T-helper 17 cell (primary cell): ENCODE measurements at places on chromosomes 11 and 22.

DNA sequence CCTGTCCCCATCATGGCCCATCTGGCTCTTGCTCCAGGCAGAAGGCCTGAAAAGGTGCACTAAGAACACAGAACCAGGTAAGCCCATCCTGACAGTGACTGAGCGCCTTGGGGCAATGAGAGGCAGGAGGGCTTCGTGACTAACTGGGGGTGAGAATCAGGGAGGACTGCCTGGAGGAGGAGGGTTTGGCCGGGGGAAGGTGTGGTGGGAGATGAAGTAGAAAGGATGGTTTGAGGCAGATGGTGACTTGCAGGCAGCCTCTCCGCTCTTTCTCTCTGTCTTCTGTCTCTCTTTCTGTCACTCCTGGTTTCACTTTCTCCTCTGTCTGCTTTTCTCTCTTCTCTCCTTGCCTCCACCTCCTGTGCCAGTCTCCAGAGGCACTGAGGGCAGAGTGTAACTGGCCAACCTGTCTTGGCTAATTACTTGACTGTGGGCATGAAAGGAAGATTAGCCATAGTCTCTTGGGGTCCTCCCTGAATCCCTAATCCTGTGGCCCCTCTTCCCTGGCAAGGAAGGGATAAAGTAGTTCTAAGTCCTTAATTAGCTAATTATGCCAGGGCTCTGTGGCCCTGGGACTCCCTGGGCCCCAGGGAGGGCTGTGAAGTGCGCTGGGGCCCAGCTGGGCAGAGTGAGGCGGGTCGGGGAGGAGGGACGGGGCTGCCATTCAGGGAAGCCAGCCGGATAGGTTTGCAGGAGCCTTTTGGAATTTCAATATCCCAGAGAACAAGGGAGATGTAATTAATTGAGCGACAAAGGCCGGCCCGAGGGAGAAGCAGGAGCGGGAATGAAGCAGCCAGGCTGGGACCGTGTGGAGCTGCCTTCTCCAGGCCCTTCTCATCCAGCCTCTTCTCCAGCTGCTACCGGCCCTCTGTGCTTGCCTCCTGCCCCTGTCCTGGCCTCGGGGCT is 61.1 kb downstream of the CACNA1I start:
- H3K4me1 ChIP-seq = peaks cover 18% of the 10 kb centered on the region
- H3K27me3 ChIP-seq = peaks cover 13% of the 10 kb centered on the region
- DNase-seq = no peak
- peaks cover 4% of the 10 kb centered on the region for H3K36me3 ChIP-seq
- no peak overlapping the region for H3K4me3 ChIP-seq
- no peak overlapping the region for H3K27ac ChIP-seq

DNA sequence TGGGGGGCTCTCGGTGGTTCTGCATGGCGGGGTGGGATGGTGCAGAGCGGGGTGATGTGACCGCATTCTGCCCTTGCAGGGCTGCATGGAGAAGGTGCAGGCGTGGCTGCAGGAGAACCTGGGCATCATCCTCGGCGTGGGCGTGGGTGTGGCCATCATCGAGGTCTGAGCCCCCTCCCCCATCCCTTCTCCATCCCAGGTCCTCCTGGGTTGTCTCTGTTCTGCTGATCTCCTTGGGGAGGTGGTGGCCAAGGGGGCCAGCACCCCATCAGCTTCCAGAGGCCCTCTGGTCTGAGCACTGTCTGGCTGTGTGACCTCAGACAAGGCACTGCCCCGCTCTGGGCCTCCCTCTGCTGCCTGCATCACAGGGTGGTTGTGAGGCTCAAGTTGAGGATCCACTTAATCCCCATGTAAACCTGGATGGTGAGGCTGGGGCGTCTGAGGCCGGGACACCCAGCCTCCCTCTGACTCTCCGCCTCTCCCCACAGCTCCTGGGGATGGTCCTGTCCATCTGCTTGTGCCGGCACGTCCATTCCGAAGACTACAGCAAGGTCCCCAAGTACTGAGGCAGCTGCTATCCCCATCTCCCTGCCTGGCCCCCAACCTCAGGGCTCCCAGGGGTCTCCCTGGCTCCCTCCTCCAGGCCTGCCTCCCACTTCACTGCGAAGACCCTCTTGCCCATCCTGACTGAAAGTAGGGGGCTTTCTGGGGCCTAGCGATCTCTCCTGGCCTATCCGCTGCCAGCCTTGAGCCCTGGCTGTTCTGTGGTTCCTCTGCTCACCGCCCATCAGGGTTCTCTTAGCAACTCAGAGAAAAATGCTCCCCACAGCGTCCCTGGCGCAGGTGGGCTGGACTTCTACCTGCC is 53.3 kb downstream of the CD82 start:
- peak overlapping the region; percentile 67 for H3K27ac ChIP-seq
- DNase-seq = peak; percentile 2
- H3K4me3 ChIP-seq = peak overlapping the region; percentile 55
- peaks cover 50% of the 10 kb centered on the region for H3K4me1 ChIP-seq
- no peaks in the 10 kb centered on the region for H3K27me3 ChIP-seq

- peaks cover 2% of the 10 kb centered on the region for H3K36me3 ChIP-seq
- no peak for DNase-seq
- peaks cover 13% of the 10 kb centered on the region for H3K27me3 ChIP-seq
Measured at GRCh38 chr11:44275961-44276550, 33.9 kb downstream of the ALX4 start.

DNA sequence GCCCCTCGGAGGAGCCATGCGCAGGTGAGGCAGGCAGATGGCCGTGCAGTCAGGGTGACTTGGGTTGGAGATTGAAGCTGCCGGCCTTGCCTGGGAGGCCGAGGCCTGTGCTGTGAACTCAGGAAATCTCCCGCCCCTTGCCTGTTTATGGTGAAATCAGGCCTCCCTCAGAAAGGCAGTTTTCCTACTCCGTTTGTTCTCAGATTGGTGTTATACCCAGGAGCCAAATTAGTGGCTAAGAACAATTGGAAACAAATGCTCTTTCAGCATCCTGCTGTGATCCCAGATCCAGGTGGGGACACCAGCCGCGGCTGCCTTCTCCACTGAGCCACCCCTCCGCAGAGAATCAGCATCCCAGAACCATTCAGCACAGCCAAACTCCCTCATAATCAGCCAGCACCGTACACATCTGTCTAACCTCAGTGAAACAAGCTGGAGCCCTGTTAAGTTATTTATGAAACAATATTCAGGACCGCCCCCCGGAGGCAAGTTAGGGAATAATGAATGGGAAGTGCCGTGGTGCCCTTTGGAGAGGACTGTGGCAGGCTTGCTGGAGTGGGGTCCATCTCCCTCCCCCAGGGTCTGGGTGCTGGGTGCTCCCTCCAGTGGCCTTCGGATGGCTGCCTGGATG is 60.0 kb downstream of the PKNOX2 start:
- peaks cover 55% of the 10 kb centered on the region for H3K27me3 ChIP-seq
- peaks cover 2% of the 10 kb centered on the region for H3K36me3 ChIP-seq

DNA sequence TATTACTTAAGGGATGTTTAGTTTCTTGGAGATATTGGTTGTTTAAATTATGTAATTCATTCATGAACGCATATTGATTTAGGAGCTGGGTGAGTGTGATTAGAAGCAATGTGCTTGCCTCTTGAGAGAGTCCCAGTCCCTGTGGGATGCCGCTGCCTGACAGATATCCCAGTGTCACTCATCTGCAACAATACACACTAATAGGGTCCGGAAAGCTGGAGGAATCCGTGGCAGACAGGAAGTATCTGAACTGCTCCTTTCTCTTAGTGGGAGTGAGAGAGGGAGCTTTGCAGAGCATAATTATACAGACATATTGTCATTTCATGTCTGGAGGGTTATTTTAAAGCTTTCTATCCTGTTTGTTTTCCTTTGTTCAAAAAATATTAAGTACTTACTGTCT is 17.4 kb downstream of the AMOTL1 start:
- H3K4me3 ChIP-seq = no peak overlapping the region
- no peak overlapping the region for H3K27ac ChIP-seq
- H3K36me3 ChIP-seq = no peaks in the 10 kb centered on the region
- DNase-seq = no peak
- peaks cover 5% of the 10 kb centered on the region for H3K4me1 ChIP-seq

- H3K4me1 ChIP-seq = peaks cover 9% of the 10 kb centered on the region
- peaks cover 4% of the 10 kb centered on the region for H3K36me3 ChIP-seq
- no peak for DNase-seq
- no peak overlapping the region for H3K27ac ChIP-seq
- H3K4me3 ChIP-seq = no peak overlapping the region
- H3K27me3 ChIP-seq = peaks cover 27% of the 10 kb centered on the region
Measured at GRCh38 chr11:18774801-18775200, 16.8 kb downstream of the PTPN5 start.

- H3K36me3 ChIP-seq = no peaks in the 10 kb centered on the region
- no peak overlapping the region for H3K4me3 ChIP-seq
- H3K27ac ChIP-seq = peak overlapping the region; percentile 43
- peaks cover 4% of the 10 kb centered on the region for H3K27me3 ChIP-seq
- no peak for DNase-seq
- H3K4me1 ChIP-seq = peaks cover 2% of the 10 kb centered on the region
Measured at GRCh38 chr22:24938741-24939341, 7.7 kb downstream of the LHFPL7 start.

GRCh38 chr11:129974237-129974636 is 28.4 kb downstream of the PRDM10 start:
- H3K27ac ChIP-seq = no peak overlapping the region
- no peaks in the 10 kb centered on the region for H3K27me3 ChIP-seq
- H3K4me1 ChIP-seq = peaks cover 20% of the 10 kb centered on the region
- H3K36me3 ChIP-seq = peaks cover 4% of the 10 kb centered on the region

DNA sequence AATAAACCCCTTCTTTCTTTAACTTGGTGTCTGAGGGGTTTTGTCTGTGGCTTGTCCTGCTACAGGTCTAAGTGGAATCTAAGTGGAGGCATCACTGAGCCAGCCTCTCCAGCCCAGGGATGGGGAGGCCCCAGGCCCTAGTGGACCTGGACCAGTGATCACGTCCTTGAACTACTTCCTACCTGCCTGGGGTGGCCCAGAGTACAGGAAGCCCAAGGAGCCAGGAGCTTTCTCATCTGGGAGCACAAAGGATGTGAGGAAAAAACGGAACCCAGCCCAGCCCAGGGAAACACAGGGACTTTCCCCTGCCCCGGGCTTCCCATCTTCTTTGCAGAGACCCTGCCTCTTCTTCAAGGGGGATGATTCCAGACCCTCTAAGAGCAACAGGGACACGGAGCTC is 3.5 kb upstream of the CD5 start:
- no peak overlapping the region for H3K4me3 ChIP-seq
- H3K27ac ChIP-seq = no peak overlapping the region
- H3K4me1 ChIP-seq = peaks cover 22% of the 10 kb centered on the region
- H3K36me3 ChIP-seq = peaks cover 6% of the 10 kb centered on the region
- no peak for DNase-seq

GRCh38 chr22:33867118-33867866 is 53.0 kb downstream of the LARGE1 start:
- H3K27me3 ChIP-seq = no peaks in the 10 kb centered on the region
- no peak overlapping the region for H3K27ac ChIP-seq
- H3K36me3 ChIP-seq = no peaks in the 10 kb centered on the region
- no peak for DNase-seq
- peaks cover 4% of the 10 kb centered on the region for H3K4me1 ChIP-seq

DNA sequence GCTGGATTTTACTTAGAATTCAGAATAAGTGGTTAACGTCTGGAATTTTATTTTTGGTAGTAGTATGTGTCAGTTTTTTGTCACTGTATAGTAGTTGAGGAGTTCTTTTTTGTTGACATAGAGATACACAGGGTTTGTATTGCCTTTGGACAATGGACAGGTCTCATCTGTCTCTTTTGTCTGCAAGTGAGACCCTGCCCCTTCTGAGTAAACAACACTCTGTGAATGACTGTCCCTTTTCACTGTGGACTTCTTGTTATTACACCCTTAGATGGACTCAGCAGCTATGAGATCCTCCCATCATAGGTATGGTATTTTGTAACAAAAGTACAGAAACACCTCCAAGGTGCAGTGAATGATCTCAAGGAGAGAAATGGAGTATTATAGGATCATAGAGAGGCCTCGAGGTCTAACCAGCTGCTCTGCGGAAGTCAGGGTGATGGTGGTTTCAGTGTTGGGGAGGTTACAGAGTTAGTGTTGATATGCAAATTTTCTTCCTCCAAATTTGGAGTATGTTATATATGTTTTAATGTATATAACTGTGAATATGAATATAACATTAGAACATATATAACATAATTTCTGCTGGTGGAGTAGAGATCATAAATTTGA is 7.8 kb downstream of the PPP6R3 start:
- no peak for DNase-seq
- peaks cover 5% of the 10 kb centered on the region for H3K36me3 ChIP-seq
- no peak overlapping the region for H3K27ac ChIP-seq
- no peaks in the 10 kb centered on the region for H3K27me3 ChIP-seq
- peak overlapping the region; percentile 77 for H3K4me3 ChIP-seq

- H3K4me1 ChIP-seq = peaks cover 5% of the 10 kb centered on the region
- H3K27ac ChIP-seq = no peak overlapping the region
- peaks cover 29% of the 10 kb centered on the region for H3K27me3 ChIP-seq
- H3K36me3 ChIP-seq = no peaks in the 10 kb centered on the region
- no peak overlapping the region for H3K4me3 ChIP-seq
Measured at GRCh38 chr11:12853652-12854296, 155.3 kb upstream of the RASSF10 start.

GRCh38 chr22:50243685-50244419 is 971 bp downstream of the TUBGCP6 start:
- H3K4me1 ChIP-seq = peaks cover 29% of the 10 kb centered on the region
- peak overlapping the region; percentile 94 for H3K4me3 ChIP-seq
- peak overlapping the region; percentile 92 for H3K27ac ChIP-seq
- no peak for DNase-seq
- no peaks in the 10 kb centered on the region for H3K27me3 ChIP-seq
- peaks cover 2% of the 10 kb centered on the region for H3K36me3 ChIP-seq

DNA sequence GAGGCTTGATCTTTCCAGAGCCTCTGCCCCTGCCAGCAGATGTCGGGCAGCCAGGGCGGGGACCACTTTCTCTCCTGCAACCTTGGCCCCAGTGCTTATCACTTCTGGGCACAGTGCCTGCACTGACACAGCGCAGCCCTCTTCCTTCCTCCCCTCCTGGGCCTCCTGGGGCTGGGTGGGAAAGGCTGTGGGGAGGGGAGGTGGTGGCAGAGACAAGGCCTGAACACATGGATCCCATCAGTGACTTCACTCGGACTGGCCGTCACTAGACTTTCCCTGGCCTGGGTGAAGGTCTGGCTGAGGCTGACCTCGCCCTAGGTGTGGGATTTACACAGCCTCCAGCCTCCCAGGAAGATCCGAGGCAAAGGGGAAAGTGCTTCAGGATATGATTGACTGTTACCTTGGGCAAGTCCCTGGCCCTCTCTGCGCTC is 68.1 kb downstream of the LRRC32 start:
- H3K4me3 ChIP-seq = no peak overlapping the region
- H3K4me1 ChIP-seq = peaks cover 3% of the 10 kb centered on the region
- H3K27me3 ChIP-seq = no peaks in the 10 kb centered on the region

DNA sequence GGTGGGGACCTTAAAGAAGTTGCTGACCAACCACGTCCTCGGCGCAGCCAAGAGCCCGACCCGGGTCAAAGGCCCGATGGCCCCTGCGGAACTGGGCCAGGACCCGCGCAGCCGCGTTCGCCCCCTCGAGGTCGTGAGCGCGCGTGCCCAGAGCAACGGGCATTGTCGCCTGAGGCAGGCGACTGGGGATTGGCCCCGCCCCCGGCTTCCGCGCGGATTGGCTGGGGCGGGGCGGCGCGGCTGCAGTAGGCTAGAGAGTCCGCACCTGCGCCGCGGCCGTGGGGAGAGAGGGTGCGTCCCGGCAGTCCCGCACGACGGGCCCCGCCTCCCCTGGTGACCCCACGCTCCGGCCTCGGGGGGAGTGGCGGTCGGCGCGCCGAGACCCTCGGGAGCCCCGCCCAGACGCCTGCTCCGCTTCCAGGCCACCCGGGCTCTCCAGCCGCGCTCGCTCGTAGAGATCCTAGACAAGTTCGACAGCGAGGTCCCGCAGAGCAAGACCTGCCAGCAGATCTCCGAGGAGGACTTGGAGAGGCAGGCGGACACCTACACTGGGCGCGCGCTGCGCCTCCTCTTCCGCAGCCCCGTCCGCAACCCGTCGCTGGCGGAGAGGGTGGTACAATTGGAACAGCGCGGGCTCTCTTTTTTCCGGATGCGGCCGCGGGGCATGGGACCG is 8.3 kb upstream of the PPIL2 start:
- DNase-seq = peak; percentile 86
- H3K4me1 ChIP-seq = peaks cover 16% of the 10 kb centered on the region
- peak overlapping the region; percentile 89 for H3K4me3 ChIP-seq
